Activated naive CD8-positive, alpha-beta T cell treated with anti-CD3 and anti-CD28 coated beads, Interleukin-2, amount 50 U/mL, for 24 hours (primary cell): ENCODE measurements at places on chromosomes 2 and 18.

DNA sequence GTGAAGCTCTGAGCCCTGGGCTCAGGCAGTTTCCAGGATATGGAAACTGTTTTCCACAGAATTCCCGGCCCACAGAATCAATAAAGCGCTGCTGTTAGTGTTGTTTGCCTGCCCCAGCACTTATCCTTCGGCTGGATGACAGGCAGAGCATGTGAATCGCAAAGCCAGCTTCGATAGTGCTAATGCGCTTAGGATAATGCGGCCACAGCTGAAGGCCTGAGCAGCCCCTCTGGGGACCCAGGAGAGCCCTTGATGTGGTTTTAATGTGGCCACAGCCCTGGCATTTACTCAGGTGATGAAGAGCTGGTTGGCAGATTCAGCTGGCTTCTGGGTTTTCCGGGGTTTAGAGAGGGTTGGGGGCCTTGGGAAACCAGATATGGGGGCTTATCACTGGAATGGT, 23.7 kb downstream of the PCARE start:
- no peak for DNase-seq

GRCh38 chr2:28088970-28089369, 198.4 kb downstream of the BABAM2 start:
- no peak for DNase-seq

- DNase-seq: no peak
These were observed 7.4 kb upstream of the EXOC6B start for GRCh38 chr2:72833084-72833714.

DNA sequence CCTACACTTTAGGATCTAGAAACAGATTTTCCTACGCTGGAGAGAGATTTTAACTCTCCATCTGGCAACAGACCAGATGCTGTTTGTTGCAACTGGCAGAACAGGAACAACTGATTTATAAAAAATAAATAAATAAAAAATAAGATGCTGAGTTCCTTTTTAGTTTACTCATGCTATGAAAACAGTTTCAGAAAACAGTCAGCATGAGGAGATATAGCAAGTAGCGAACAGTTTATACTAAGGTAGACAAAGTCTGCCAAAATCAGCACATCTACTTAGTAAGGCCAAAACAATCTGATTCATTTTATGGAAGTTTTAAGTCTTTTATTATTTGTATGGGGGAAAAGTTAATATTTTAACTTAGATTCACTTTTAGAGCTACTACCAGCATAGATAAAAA, 974.0 kb upstream of the CNTNAP5 start:
- DNase-seq: no peak

DNA sequence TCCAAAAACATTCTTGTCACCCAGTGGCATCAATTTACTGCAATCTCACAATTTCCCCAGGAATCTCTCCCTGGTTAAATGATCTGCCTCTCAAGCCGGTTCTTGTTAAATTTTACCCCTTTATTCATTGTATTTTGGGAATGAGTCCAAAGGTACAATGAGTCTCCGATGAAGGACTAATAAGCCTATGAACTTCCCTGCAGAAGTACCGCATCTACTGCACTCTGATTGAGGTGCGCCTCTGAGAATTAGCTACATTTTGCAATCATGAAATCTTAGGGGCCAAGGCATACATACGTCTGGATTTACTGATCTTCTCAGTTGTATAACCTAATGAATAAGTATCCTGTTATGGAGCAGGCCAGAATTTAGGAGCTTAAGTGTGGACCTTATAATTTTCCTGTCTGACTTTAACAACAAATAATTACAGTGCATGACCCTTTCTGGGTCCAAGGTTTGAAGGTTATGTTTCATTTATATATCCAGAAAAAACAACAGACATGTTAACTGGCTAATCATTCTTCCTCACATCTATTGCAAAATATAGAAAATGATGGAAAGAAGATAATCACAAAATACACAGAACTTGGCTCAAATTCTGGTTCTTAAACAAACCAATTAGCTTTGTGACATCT, 261.8 kb upstream of the NRXN1 start:
- DNase-seq: no peak

GRCh38 chr2:86050301-86050700, 55.4 kb downstream of the POLR1A start:
- DNase-seq: no peak

DNA sequence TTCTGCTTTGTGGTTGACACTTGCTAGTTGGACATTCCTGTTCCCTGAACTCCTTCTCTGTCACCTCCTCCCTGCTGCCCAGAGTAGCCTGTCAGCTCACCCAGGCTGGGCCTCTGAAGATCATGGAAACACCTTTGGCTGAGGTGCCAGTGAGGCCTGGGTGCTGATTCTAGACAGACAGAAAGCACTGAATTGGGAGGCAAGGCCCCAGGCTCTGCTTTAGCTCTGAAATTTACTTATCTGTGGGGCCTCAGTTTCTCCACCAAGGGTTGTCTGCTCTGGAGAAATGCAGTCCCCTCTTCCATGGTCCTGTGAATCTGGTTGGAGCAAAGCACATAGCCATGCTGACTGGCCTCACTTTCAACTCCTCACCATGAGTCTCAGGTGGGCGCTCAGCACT, 104.6 kb upstream of the SIX3 start:
- DNase-seq: no peak

DNA sequence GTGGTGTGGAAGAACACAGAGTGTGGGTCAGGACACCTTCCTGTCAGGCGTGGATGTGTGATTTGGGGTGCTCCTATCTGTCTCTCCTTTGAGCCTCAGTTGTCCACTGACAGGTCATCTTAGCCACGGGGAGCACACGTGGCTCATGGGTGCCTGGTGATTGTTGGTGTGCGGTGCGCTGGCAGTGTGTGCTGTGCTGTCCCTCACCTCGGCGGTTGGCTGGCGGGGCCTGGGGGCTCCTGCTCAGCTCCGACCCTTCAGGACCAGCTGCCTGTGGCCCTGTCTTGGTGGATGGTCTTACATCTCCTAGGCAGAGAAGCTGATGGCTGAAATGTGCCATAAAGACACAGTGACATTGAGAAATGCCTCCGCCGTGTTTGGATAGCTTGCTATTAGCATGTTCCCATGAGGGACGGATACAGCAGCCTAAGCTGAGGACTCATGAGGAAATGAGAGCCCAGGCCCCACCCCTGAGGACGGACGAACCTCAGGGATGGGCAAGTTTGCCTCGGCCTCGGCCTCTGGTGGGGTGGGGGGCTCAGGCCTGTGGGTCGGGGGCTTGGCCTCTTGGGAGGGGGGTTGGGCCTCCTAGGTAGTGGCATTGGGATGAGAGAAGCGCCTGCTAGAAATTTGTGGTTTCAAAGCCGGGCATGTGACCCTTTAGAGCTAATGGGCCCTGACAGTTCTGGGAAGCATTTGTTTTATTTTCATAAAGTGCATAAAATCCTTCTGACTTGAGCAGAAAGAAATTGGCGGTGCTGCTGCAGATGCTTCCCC, 20.3 kb upstream of the ASB1 start:
- DNase-seq: no peak

- DNase-seq: no peak
These were observed 49.9 kb downstream of the RAB31 start for GRCh38 chr18:9757827-9758621.

GRCh38 chr2:86491088-86491487, 49.9 kb downstream of the KDM3A start:
- DNase-seq: no peak
